ENCODE measurements at places on chromosomes 2 and 18.

DNA sequence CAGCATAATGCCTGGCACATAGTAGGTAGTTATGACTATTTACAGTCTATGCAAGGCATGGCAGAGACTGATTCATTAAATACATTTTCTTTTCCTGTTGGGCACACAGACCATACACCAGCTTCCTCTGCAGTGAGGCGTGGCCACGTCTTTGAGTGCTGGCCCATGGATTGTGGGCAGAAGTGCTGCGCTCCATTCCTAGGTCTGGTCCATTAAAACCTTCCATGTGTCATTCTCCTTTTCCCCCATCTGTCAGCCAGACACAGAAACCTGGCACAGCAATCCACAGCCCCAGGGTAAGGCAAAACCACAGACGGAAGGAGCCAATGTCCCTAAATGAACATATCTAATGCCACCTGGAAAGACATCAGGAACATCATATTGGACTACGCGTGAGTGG is 141.9 kb downstream of the TTC32 start:
- DNase-seq = no peak

- DNase-seq = no peak
These were observed 152.8 kb upstream of the RIOK3 start for GRCh38 chr18:23300231-23300805.

DNA sequence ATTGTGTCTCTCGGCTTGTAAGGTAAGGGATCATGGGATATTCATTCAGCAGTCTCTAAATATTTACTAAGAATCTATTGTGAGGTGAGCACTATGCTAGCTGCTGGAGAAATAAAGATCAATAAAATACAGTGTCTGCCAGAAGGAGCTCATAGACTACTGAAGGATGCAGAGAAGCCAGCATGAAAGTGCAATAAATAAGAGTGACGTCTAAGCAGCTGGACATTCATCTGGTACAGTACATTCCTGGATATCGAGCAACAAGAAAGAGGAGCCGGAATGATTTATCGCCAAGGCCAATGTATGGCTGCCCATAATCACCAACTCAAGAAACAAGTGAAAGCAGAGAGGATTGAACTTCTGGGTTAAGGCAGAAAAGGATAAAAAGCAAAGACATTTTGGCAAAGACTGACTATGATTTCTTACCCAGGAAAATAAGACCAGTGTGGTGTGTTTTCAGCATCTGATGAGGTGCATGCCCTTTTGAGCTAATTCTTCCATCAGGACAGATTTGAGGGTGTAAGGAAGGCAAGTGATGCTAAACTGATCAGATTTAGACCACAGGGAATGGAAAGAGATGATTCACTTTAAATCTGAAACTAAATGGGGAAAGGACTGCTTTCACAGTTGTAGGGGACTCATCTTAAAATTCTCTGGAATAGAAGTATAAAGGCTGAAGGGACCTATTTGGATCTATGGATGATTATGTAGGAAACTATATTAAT is 18.7 kb upstream of the LMAN1 start:
- DNase-seq = no peak

DNA sequence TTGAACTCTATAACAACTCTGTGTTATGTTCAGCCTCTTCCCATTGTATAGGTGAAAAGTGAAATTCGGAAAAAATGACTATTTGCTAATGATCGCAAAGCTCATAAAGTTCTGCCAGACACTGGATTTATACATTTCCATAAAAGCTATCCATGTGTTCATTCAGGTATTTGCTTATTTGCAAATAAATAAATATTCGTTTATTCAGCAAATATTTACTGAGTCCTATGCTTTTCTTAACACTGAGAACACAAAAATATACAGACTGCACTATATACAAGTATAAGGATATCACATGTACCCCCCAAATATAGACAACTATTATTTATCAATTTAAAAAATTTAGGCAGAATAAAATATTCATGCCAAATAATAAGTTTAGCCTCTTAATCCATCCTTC is 63.2 kb upstream of the ATP8B1 start:
- no peak for DNase-seq

DNA sequence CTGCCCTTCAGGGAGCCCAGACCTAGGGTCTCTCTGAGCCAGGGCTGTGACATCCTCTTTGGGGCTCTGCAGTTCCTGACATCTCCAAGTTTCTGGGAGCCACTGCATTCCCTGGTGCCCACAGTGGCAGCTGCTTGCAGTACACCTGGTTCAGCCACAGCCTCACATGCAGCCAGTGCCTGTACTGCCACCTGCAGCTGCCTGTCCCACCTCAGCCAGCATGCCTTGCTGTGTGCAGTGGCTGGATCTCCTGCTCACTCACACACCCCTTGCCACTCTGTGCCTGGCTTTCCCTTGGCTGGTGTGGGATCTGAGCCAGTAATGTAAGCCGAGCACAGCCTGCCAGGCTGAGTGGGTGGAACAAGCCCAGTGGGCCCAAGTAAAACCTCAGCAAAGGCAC is 1288.7 kb downstream of the CNTNAP5 start:
- DNase-seq = no peak

All from cerebellar nuclear complex (tissue), 1 donor.